ENCODE measurements at places on chromosomes 6 and 20. TPM values are rescaled to one million over a fixed set of nuclear protein-coding genes. Genes with fewer than 3 reads are reported as not detected.
A peak's percentile ranks its signal among the peaks of the same experiment; 100 is the strongest.

Gene DSP
- total RNA-seq, result 0.02 TPM

Gene ROS1
- not detected for total RNA-seq

Gene SLC26A8
- not detected for total RNA-seq

Gene ZSCAN23
- 0.50 TPM for total RNA-seq

Gene OR2B6
- not detected for total RNA-seq

Gene ENPP1
- total RNA-seq, result 34.8 TPM

Gene BANF2
- not detected for total RNA-seq

DNA sequence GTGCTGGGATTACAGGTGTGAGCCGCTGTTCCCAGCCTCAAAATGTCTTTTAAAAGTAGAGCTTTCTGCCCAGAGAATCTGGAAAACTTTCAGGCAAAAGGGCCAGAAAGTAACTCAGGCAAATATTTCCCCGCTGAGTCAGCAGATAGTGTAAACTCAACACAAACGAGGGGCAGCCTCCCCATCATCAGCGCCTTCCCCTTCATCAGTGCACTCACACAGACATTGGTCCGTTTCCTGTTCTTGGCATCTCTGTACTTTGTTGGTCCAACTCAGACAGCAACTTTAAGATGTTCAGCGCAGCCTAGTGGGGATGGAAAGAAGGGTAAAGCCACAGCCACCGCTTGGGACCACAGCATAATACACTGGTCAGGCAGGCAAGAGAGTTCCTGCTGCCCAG lies 69.5 kb downstream of the CSE1L start:
- H3K4me3 ChIP-seq, result no peak overlapping the region
- no peak for DNase-seq
- H3K36me3 ChIP-seq, result peaks cover 83% of the 10 kb centered on the region
- H3K4me1 ChIP-seq, result peaks cover 14% of the 10 kb centered on the region
- H3K27me3 ChIP-seq, result no peaks in the 10 kb centered on the region

- peaks cover 19% of the 10 kb centered on the region for H3K27me3 ChIP-seq
- no peaks in the 10 kb centered on the region for H3K36me3 ChIP-seq
- DNase-seq, result no peak
- H3K27ac ChIP-seq, result no peak overlapping the region
- peaks cover 5% of the 10 kb centered on the region for H3K4me1 ChIP-seq
Measured at GRCh38 chr20:2767768-2768631, 32.4 kb downstream of the CPXM1 start.

GRCh38 chr6:144601221-144601620 lies 316.1 kb downstream of the UTRN start:
- H3K27ac ChIP-seq, result no peak overlapping the region
- H3K4me1 ChIP-seq, result peaks cover 53% of the 10 kb centered on the region
- no peaks in the 10 kb centered on the region for H3K27me3 ChIP-seq
- no peak for DNase-seq
- no peak overlapping the region for H3K4me3 ChIP-seq
- peaks cover 46% of the 10 kb centered on the region for H3K36me3 ChIP-seq

DNA sequence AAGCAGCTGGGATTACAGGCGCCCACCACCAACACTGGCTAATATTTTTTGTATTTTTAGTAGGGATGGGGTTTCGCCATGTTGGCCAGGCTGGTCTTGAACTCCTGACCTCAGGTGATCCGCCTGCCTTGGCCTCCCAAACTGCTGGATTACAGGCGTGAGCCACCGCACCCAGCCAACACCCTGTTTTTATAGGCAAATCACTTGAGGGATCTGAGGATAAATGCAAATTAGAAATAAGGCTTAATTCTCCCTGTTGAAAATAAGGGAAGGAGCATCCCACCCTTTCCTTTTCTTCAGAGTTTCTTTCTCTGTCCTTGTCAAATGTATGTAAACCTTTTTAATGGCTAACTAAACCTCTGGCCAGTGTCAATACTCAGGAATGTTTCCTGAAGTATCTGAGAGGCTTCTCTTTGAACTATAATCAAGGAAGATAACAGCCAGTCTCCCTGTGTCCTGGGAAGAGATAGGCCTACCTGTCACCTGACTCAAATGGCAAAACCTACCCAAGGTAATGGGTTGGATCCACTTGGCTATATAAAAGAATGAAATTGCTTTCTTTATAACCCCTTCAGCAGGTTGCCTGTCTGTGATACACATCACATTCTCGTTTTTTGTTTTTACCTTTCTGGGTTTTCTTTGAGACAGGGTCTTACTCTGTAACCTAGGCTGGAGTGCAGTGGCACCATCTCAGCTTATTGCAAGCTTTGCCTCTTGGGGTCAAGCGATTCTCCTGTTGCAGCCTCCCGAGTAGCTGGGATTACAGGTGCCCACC lies 64.5 kb upstream of the TNFAIP3 start:
- no peaks in the 10 kb centered on the region for H3K27me3 ChIP-seq
- DNase-seq, result no peak
- H3K4me3 ChIP-seq, result no peak overlapping the region
- H3K36me3 ChIP-seq, result peaks cover 9% of the 10 kb centered on the region
- H3K27ac ChIP-seq, result no peak overlapping the region
- H3K4me1 ChIP-seq, result peaks cover 56% of the 10 kb centered on the region

DNA sequence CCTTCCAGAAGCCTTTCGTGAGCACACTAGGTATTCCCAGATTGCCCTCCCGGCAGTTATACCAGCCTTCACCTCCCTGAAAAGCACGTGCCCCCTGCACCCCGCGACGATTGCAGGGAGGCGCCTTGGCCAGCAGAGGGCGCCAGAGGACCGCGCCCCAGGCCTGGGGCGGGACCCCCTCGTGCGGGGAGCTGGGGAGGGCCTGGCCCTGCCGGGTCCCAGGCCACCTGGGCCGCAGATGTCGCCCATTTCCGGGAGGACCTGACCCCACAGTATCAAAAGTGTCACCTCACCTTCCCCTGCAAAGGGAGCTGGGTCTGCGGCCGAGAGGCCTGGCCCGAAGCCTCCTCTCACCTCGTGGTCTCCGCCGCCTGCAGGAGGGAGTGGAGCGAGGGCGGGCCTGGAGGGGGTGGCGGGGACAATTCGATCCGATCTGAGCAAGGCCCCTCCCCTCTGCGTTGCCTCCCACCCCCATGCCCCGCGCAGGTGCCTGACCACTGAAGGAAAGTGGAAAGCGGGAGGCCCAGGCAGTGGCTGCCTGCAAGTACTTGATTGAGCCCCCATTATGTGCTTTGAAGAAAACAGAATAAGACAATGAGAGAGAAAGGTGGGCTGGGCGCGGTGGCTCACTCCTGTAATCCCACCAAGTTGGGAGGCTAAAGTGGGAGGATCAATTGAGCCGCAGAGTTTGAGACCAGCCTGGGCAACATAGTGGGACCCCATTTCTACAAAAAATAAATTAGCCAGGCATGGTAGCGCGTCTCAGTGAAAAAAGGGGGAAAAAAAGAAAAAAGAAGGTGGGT lies 3.5 kb upstream of the SNAI1 start:
- H3K4me3 ChIP-seq, result no peak overlapping the region
- peaks cover 13% of the 10 kb centered on the region for H3K4me1 ChIP-seq
- peaks cover 31% of the 10 kb centered on the region for H3K27me3 ChIP-seq
- H3K27ac ChIP-seq, result no peak overlapping the region
- H3K36me3 ChIP-seq, result no peaks in the 10 kb centered on the region
- peak; percentile 38 for DNase-seq

DNA sequence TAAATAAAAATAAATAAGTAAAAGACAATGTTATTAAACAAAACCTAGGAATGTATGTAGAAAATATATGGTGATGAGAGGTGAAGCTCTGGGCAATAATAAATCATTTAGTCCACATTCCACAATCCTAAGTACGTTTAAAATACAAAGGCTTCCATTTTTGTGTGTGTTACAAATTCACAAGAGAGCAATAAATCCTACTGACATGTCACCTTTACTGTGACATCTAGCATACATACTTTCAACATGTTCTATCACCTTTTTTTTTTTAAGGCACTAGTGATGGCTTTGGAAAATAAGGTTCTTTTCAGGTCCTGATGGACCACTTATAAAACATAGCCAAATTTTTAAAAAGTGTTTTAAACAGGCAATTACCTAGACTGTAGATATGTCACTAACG lies 12.0 kb downstream of the REV3L start:
- peaks cover 50% of the 10 kb centered on the region for H3K4me1 ChIP-seq
- no peak overlapping the region for H3K4me3 ChIP-seq
- DNase-seq, result no peak
- peaks cover 17% of the 10 kb centered on the region for H3K36me3 ChIP-seq
- no peaks in the 10 kb centered on the region for H3K27me3 ChIP-seq

- no peak for DNase-seq
- peaks cover 58% of the 10 kb centered on the region for H3K36me3 ChIP-seq
- H3K27ac ChIP-seq, result peak overlapping the region; percentile 33
- H3K27me3 ChIP-seq, result no peaks in the 10 kb centered on the region
- no peak overlapping the region for H3K4me3 ChIP-seq
Measured at GRCh38 chr20:62887152-62887859, 25.7 kb upstream of the TCFL5 start.

DNA sequence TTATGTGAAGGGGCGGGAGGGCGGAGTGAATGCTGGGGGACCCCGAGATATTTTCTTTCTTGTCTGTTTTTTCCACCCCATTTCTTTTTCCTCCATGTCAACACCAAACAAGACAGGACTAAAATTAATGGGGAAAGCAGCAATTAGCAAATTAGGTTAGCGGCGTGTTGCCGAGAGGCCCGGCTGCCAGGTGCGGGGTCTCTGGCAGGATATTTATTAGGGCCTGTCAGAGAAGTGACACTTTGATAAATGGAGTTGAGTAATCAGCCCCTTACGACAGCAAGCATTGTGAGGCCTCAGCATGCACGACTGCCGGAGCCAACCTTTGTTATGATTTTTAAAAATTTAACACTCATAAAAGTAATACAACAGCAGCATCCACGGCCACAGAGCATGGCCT lies 193.8 kb downstream of the DHX35 start:
- H3K27ac ChIP-seq, result no peak overlapping the region
- no peaks in the 10 kb centered on the region for H3K4me1 ChIP-seq
- H3K4me3 ChIP-seq, result no peak overlapping the region
- no peaks in the 10 kb centered on the region for H3K36me3 ChIP-seq
- H3K27me3 ChIP-seq, result peaks cover 2% of the 10 kb centered on the region

GRCh38 chr20:60591172-60591799 lies 633.1 kb downstream of the CDH26 start:
- no peak overlapping the region for H3K4me3 ChIP-seq
- H3K27ac ChIP-seq, result no peak overlapping the region
- H3K27me3 ChIP-seq, result no peaks in the 10 kb centered on the region
- no peak for DNase-seq
- no peaks in the 10 kb centered on the region for H3K36me3 ChIP-seq

DNA sequence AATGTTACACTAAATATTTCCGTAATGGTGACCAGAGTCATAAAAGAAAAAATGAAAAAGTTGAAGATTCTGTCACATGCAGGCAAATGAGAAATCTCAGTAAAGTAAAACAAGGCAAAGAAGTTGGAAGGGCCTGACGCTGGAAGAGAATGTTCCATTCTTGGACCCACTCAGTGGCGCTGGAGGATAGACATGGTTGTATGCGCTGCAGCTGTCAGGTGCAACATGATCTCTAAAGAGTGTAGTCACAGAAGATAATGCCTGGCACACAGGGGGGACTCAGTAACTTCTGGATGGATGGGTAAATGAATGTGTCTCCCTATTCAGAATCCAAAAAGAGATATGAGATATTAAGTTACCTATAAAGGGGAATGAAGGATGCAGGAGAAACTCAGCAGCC lies 116.3 kb downstream of the FAXC start:
- peaks cover 9% of the 10 kb centered on the region for H3K27me3 ChIP-seq
- no peaks in the 10 kb centered on the region for H3K36me3 ChIP-seq
- no peak overlapping the region for H3K27ac ChIP-seq
- no peaks in the 10 kb centered on the region for H3K4me1 ChIP-seq
- no peak overlapping the region for H3K4me3 ChIP-seq
- DNase-seq, result no peak

DNA sequence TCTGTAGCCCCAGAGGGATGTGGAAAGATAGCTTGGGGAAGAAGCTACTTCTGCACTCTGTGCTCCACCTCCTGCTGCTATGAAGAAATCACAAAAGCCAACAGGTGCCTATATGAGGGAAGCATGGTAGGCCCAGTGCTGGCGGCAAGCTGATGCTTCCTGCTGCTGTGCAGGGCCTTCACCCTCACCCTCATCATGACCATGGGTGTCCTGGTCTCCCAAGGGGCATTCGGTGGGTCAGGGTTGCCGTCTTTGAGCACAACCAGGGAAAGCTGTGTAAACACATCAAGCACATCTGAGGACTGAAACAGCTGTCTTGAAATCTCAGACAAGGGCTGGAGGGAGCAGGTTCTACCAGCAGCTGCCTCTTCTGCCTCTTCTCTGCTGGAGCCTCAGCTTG lies 184.0 kb downstream of the FNDC1 start:
- H3K4me1 ChIP-seq, result no peaks in the 10 kb centered on the region
- H3K27me3 ChIP-seq, result no peaks in the 10 kb centered on the region
- H3K4me3 ChIP-seq, result no peak overlapping the region

DNA sequence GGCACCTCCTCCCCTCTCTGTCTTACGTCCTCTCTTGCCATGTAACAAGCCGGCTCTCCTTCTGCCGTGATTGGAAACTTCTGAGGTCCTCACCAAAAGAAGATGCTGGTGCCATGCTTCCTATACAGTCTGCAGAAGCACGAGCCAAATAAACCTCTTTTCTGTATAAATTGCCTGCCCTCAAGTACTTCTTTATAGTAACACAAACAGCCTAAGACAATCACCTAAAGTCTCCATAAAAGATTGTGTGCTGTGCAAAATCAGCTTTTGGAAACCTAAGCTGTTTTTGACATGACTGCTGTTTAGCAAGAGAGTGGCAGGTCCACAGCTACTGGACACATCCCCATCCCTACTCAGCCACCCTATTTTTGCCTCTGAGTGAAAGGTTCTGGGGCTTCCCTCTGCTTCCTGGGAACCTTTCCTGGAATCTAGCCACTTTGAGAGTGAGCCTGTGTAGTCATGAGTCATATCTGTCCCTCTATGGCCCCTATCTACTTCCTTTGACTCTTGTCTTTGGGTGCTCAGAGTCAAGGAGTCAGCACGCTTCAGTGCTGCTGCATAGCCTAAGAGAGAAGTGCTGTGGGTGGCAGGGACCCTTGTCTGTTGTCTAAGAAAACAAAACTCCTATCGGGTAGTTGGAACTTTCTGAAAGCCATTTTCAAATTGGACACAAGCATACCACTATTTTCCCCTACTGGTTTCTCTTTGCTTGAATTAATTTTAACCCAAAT lies 110.0 kb downstream of the PPP1R14C start:
- peaks cover 4% of the 10 kb centered on the region for H3K27me3 ChIP-seq
- no peak for DNase-seq
- H3K36me3 ChIP-seq, result peaks cover 11% of the 10 kb centered on the region
- H3K27ac ChIP-seq, result peak overlapping the region; percentile 8
- H3K4me3 ChIP-seq, result no peak overlapping the region
- H3K4me1 ChIP-seq, result peaks cover 48% of the 10 kb centered on the region

DNA sequence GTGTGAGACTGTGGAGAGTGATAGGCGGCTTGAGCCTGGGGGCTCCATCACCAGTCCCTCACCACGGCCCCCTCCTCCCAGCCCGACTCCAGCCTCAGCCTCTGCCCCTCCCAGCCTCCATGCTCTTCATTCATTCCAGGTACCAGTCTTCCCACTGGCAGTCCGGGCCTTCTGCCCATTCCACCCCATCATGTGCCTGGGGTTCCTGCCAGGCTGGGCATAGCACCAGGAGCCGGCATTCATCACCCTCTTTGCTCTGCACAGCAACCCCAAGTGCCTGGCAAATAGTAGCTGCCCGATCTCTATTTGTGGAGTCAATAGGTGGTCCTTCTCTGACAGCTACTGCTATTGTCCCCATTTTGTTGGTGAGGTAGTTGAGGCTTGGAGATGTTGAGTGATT lies 39.6 kb upstream of the GTSF1L start:
- DNase-seq, result no peak
- no peak overlapping the region for H3K4me3 ChIP-seq
- no peak overlapping the region for H3K27ac ChIP-seq
- peaks cover 21% of the 10 kb centered on the region for H3K27me3 ChIP-seq
- H3K36me3 ChIP-seq, result no peaks in the 10 kb centered on the region
- H3K4me1 ChIP-seq, result peaks cover 4% of the 10 kb centered on the region

GRCh38 chr6:163739408-163739725 lies 324.8 kb downstream of the QKI start:
- H3K4me3 ChIP-seq, result no peak overlapping the region
- no peaks in the 10 kb centered on the region for H3K4me1 ChIP-seq
- H3K36me3 ChIP-seq, result no peaks in the 10 kb centered on the region

Measured in activated T-helper 2 cell treated with anti-CD3 and anti-CD28 coated beads, Interferon-gamma antibody, Interleukin-2, Interleukin-4, amounts not matched to agents 10 μg/mL and 5 μg/mL and 100 μg/mL, durations not matched to agents 14 hours and 24 hours and 36 hours (primary cell).